GM23248 (cell line): ENCODE measurements at places on chromosomes 3 and 15. TPM values are rescaled to one million over a fixed set of nuclear protein-coding genes. Genes with fewer than 3 reads are reported as not detected.
A peak's percentile ranks its signal among the peaks of the same experiment; 100 is the strongest.

DNA sequence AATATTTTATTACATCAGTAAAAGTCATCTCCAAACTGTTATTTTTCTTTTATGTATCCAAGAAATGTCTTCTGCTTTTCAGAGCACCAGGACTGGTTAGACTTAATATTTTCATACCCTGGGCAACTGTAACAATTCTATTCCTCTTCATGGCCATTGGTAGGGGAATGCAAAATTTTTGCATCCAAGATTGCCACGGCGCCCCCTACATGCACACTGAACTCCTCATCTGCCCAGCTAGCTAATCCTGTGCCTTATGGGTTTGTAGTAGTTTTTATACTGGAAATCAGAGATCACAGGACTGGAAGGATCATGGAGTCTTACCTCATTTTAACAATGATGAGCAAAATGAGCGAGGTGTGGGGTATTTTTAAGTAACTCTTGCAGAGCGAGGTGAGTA lies 74.2 kb downstream of the CRTC3 start:
- peak; percentile 59 for DNase-seq

The COL6A5 gene
- total RNA-seq = not detected in 2 replicates

The PLOD2 gene
- 306 and 330 TPM in 2 replicates for total RNA-seq

- peak; percentile 38 for DNase-seq
Measured at GRCh38 chr3:14429237-14429636, 26.8 kb downstream of the SLC6A6 start.

DNA sequence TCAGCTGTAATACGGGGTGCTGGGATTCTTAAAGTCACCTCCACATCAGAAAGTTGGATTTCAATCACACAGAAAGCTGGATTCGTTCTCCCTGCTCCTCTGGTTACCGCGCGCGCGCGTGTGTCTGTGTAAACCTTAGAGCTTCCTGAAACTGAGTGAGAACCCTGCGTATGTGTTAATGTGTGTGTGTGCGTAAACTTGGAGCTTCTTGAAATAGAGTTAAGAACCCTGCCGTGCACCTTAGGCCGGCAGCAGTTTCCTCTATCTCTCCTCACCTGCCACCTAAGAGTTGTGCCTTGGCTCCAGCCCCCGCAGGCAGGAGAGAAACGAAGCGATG lies 531 bp downstream of the LZTFL1 start:
- peak; percentile 68 for DNase-seq

GRCh38 chr3:37154668-37155314 lies 19.6 kb downstream of the LRRFIP2 start:
- DNase-seq = no peak

The FOXL2NB gene
- total RNA-seq = 0.54 and 2.5 TPM in 2 replicates

- DNase-seq = no peak
Measured at GRCh38 chr15:26049900-26050657, 187.0 kb upstream of the ATP10A start.

GRCh38 chr3:4309491-4310128 lies 6.4 kb downstream of the SETMAR start:
- DNase-seq = no peak

The ZPLD1 gene
- total RNA-seq = 0.22 TPM in 1 of 2 replicates, not detected in the other

GRCh38 chr15:67183443-67184169 lies 70.9 kb downstream of the AAGAB start:
- peak; percentile 89 for DNase-seq

The GOLGA6A gene
- not detected in 2 replicates for total RNA-seq

The TMOD2 gene
- total RNA-seq = 5.9 and 7.8 TPM in 2 replicates

DNA sequence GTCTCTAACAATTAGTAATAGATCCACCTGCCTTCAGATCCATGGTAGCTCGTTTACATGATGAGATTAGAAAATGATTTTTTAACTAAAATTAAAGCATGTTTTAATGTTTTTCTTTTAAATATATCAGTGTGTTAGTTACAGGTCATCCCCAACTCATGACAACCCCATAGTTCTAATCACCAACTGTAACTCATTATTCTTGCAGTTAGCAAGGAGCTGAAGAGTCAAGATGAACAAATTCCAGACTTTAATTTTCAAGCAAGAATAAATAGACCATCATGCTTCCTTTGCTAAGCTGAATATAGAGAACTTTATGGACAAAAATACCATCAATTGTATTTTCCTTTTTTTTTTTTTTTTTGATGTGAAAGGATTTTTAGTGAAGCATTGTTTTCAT lies 101.1 kb downstream of the TOP2B start:
- peak; percentile 23 for DNase-seq

The CLDN1 gene
- 0.32 and 0.38 TPM in 2 replicates for total RNA-seq

- peak; percentile 41 for DNase-seq
Measured at GRCh38 chr15:98804057-98804380, 155.7 kb downstream of the IGF1R start.

The CHRD gene
- 0.22 and 0.25 TPM in 2 replicates for total RNA-seq

- DNase-seq = peak; percentile 77
Measured at GRCh38 chr3:171446801-171447578, 13.2 kb downstream of the TNIK start.

- DNase-seq = no peak
Measured at GRCh38 chr3:64422932-64423331, 197.7 kb upstream of the PRICKLE2 start.

GRCh38 chr3:90102146-90102545 lies 994.7 kb downstream of the EPHA3 start:
- no peak for DNase-seq

GRCh38 chr3:37808656-37809055 lies 53.0 kb upstream of the CTDSPL start:
- no peak for DNase-seq

GRCh38 chr15:92719021-92719420 lies 63.4 kb upstream of the FAM174B start:
- DNase-seq = peak; percentile 69

DNA sequence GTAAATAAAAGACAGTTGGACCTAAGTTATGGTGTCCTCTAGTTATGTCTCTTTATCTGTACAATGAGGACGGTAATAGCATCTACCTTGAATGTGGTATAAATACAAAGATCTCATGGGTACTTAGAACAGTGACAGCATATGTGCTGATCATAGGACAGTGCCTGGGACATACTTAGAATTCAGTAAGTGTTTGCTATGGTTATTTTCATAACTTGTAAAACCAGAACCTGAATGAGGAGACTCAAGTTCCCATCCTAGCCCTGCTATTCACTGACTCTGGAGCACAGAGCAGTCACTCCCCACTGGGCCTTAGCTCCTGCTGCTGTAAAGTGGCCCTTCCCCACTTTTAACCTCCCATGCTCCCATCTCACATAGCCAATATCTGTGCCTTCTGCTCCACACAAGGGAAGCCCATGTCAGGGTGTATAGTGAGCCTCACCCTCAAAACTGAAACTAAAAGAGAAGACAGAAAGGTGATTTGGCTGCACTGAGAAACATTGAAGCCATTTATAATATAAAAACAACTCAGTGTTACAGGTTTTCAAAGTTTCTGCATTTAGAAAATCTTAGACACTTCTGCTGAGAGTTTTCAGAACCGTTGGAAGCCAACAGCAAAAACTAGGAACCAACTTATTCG lies 225.4 kb upstream of the UBE2E2 start:
- no peak for DNase-seq

DNA sequence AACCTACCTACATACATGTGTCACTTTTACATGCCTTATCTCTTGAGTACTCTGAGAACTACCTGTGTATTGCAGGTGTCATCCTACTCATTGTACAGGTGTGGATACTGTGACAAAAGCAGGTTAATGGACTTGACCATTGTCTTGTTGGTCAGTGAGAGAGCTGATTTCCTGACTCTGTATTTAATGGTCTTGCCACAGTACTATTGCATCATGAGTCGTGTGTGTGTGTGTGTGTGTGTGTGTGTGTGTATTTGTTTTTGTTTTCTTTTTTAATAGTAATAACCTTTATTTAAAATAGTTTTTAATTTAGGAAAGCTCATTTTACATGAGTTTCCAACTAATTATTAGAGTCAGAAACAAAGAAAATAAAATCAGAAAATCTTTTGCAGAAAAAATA lies 7.7 kb downstream of the SELENOT start:
- peak; percentile 22 for DNase-seq

The FBXW12 gene
- total RNA-seq = not detected in 2 replicates

The PTX3 gene
- total RNA-seq = 267 and 300 TPM in 2 replicates

DNA sequence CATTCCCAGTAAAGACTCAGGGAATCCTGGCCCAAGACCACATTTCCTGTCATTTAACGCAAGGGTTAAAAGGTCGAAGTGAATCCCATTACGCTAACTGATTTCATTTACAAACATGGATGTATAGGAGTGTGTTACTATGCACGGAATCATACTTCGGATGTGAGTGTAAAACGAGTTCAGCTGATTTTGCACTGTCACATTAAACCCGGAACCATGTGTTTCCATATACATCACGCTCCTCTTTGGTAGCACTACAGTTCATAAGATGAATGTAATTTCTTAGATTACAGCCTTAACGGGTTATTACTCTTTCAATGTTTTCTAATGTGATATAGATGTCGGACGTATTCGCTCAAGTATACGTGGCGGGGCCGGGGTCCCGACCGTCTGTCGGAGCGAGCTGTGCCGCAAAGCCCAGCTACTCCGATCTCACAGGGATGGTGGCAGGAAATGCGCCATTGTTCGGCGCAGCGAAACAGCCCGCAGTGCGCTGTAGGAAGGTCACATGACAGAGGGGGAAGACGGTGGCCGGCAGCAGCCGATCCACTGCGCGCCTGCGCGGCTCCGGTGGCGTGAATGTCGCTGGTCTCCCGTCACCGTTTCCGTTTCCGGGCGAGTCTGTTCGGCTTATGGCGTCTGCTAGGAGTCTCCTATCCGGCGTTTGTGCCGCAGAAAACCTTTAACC lies 97.3 kb downstream of the NPAP1 start:
- DNase-seq = peak; percentile 86

- DNase-seq = peak; percentile 56
Measured at GRCh38 chr15:58019503-58020376, 45.8 kb downstream of the ALDH1A2 start.

The CHRNA3 gene
- total RNA-seq = not detected in 2 replicates

DNA sequence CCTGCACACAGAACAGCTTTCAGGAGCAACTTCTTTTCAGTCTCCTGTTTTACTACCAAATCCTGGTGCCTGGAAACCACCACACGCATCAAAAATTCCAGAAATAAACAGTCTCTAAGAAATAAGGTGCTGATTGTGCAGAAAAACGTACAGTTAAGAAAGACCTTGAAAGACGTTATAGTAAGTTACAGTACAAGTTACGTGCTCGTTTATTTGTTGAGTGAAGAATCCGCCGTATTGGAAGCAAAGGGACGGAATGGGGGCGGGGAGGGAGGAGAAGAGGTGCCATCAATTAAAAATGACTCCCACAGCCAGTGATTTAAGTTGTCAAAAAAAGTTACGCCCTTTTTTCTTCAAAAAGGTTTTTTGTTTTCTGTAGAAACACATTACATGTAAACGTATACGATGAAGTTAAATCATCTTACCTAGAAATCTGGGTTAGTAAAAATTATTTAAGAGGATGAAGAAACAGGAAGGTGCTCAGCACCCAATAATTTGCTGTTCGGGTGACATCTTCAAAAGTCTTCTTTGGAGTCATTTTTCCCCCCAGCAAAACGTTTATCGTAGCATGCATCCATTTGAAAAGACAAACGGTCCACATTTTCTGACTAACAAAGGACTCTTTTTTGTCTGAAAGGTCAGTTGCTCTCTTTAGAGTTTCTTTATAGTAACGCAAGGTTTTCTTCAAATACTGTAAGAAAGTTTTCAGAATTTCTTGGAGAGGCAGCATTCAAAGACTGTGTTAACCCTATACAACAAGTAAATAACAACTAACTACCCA lies 782 bp upstream of the UACA start:
- no peak for DNase-seq

GRCh38 chr3:31979001-31979697 lies 1.9 kb downstream of the OSBPL10 start:
- no peak for DNase-seq

The ARNT2 gene
- total RNA-seq = 23.5 and 31.5 TPM in 2 replicates

The CYP1A1 gene
- not detected in 2 replicates for total RNA-seq

The ADCY5 gene
- total RNA-seq = 0.38 and 1.2 TPM in 2 replicates

The CAPN3 gene
- 5.7 and 8.6 TPM in 2 replicates for total RNA-seq

DNA sequence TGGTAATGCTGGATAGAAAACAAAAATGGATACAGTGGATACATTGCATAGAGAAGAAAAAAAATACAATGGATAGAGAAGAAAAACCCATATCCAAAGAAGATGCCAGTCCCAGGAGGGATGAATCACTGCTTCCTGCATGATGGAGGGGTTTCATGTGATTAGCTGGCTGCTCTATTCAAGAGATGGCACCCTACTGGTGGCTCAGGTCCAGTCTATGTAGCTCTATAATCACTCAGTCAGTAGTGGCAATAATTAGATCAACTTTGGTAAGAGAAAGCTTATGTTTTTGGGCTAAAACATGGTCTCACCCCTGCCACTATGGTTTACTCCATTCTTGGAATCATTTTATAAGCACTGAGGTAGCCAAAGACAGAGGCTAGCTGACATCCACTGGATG lies 33.7 kb upstream of the NOX5 start:
- DNase-seq = no peak

GRCh38 chr3:81770710-81771109 lies 9.3 kb upstream of the GBE1 start:
- no peak for DNase-seq

DNA sequence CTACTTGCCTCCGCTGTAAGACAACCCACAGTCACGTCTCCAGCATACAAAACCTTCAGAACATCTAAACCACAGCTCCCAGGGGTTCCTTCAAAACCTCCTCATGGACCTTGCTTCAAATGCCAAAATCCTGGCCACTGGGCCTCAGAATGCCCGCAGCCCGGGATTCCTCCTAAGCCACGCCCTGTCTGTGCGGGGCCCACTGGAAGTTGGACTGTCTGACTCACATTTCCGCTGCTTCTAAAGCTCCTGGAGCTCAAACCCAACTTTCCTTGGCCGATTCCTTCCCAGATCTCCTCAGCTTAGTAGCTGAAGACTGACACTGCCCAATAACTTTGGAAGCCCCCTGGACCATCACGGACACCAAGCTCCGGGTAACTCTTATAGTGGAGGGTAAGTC lies 17.9 kb upstream of the OR5H6 start:
- no peak for DNase-seq

The ADAM10 gene
- total RNA-seq = 171 and 193 TPM in 2 replicates

The NANOGP8 gene
- total RNA-seq = not detected in 2 replicates

DNA sequence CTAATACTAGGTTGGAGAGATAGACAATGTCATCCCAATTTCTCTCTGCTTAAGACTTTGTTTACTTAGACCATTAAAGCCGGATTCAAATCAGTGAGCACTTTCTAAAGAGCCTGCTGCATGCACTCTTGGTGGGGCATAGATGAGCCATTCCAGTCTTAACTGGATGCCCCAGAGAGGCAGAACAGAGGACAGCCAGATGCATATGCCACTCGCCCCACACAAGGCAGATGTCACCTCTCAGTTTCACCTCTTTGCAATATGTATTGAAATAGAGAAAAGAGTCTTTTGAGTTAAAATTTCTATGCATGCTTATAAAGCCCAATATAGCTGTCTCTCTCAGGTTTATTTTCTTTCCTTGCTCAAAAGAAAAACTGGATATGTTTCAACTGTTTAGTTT lies 89.5 kb downstream of the LARS2 start:
- DNase-seq = no peak

The RCCD1 gene
- 13.0 and 19.0 TPM in 2 replicates for total RNA-seq

The KNL1 gene
- total RNA-seq = 14.5 and 19.1 TPM in 2 replicates
